ENCODE measurements at places on chromosomes 12 and 14. TPM values are rescaled to one million over a fixed set of nuclear protein-coding genes. Genes with fewer than 3 reads are reported as not detected.

WDHD1 gene
- total RNA-seq: 47.1 TPM

DHH gene
- total RNA-seq: 0.23 TPM

STYK1 gene
- total RNA-seq: 8.6 TPM

SELPLG gene
- 0.73 TPM for total RNA-seq

TOMM20L gene
- not detected for total RNA-seq

KRT82 gene
- total RNA-seq: 0.29 TPM

EXOC3L4 gene
- total RNA-seq: 2.0 TPM

PRR4 gene
- total RNA-seq: 9.3 TPM

SDR9C7 gene
- total RNA-seq: not detected

DNA sequence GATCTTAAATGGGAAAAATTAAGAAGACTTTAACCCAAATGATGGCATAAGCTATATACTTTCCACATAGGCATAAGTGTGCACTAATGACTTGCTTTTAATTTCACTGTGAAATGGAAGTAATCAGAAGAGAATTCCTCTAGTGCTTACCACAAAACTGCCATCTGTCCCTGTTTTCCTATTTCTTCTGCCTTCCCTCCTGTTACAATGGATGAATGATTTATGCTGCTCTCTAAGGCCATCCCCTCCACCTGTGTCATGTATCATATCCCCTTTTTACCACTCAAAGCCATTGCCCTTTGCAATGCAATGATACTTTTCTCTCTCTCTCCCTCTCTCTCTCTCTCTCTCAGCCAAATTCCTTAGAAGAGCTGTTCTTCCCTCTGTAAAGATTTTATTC lies 109.1 kb downstream of the C12orf50 start:
- no peak for DNase-seq

- DNase-seq: peak; percentile 27
These were observed 97.1 kb downstream of the SCAF11 start for GRCh38 chr12:45893240-45893639.

DNA sequence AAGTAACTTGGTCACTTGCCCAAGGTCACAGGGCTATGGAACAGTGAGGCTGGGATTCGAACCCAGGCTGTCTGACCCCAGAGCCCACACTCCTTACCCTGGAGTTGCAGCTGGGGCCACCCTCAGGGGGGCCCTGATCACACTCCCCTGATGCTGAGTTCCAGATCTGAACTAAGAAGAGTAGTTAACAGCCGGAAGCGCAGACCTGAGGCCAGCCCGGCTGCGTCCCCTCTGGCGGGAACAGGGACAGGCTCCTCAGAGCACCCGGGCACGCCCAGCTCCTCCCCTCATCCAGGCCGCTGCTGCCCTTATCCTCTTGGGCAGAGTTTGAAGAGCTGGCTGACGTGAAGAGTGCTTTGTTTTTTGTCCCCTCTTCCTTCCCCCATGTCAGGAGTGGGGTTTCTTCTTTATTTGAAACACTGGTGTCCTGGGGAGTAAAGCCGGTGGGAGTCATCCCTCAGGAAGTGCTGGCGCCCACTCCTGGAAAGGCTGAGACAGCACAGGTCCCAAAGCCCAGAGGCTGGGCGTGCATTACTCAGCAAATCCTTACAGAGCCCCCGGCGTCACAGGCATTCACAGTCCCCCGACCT lies 8.7 kb downstream of the PHB2 start:
- peak; percentile 61 for DNase-seq

GRCh38 chr12:125797421-125798175 lies 732.4 kb downstream of the AACS start:
- DNase-seq: no peak

DNA sequence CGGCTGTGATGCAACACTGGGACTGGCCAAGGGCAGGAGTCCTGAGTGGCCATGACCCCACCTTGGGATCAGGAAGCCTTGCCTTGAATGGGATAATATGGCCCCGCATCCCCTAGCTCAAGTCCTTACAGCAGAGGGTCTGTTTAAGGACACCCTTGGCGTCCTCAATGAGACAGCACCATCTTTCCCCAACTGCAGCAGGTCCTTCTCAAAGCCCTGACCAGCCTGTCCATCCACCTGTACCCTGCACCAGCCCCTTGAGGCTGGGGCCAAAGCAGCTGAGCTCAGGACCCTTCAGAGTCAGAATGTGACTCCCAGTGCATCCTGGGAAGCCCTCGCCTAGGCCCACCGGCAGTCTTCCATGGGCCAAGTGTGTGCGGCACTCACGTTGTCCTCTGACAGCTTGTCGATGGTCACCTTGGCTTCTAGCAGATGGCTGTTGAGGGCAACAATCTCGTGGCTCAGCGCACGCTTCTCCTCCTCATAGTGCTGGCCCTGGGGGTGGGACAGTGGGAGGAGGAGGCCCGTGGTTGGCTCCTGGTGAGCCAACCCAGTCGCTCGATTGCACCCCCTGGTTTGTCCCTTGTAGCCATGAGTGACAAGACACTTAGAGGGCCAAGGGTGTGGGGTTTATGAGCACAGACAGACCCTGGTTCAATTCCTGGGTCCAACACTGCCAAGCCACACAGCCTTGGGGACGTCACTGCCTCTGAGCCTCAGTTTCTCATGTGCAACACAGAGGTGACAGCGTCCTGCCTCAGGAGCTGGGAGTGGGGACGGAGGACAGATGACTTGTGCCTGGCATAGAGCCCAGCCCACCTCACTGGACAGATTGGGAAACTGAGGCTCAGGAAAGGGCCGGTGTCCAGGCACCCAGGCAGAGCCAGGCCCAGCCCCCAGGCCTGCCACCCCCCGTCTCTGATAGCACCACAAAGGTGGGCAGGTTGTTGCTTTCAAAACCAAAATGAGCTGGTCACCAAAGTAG lies 43.5 kb downstream of the BEGAIN start:
- DNase-seq: no peak

DNA sequence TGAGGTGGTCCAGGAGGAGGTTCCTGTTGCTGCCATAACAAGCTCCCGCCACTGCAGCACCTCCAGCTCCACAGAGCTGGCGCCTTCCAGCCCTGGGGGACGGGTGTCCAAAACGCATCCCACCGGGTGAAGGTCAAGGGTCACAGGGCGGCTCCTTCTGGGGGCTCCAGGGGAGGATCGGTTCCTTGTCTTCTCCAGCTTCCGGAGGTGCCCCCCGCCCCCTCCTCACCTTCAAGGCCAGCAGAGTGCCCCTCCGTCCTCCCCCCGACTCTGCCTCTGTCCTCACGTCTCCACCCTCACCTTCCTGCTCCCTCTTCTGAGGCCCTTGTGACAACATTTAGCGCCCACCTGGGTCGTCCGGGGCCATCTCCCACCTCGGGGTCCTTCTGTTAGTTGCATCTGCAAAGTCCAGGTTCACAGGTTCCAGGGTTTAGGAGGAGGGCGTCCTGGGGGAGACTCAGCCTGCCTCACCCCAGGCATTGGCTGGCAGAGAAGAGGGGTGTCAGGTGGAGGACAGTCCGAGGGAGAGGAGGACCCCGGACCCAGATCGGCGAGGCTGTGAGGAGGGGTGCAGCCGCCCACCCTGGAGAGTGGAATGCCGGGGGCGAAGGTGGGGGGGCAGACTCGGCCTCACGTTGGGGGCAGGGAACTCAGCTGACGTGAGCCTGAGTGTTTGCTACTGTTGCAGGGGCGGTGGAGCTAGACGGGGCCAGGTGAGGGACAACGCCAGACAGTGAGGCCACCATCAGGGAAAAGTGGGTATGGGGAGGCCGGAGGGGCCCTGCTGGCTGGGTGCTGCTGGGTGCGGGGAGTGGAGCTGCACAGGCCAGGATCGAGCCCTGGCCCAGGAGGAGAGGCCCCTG lies 205.5 kb upstream of the C14orf180 start:
- no peak for DNase-seq

DNA sequence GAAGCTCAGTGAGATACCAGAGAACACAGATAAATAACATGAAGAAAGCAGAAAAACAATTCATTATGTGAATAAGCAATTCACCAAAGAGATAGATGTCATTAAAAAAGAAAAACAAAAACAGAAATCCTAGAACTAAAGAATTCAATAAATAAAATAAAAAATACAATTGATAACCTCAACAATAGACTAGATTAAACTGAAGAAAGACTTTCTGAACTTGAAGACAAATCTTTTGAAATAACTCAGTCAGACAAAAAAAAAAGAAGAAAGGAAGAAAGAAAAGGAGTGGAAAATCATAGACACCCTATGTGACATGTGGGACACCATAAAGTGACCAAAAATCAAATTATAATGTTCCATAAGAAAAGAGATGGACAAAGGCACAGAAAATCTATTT lies 14.0 kb upstream of the SLC38A1 start:
- DNase-seq: no peak

GRCh38 chr14:86168371-86168770 lies 638.4 kb downstream of the FLRT2 start:
- no peak for DNase-seq

GRCh38 chr14:61749867-61750266 lies 12.4 kb upstream of the SNAPC1 start:
- peak; percentile 76 for DNase-seq

GRCh38 chr12:106348411-106348810 lies 9.1 kb upstream of the POLR3B start:
- no peak for DNase-seq

DNA sequence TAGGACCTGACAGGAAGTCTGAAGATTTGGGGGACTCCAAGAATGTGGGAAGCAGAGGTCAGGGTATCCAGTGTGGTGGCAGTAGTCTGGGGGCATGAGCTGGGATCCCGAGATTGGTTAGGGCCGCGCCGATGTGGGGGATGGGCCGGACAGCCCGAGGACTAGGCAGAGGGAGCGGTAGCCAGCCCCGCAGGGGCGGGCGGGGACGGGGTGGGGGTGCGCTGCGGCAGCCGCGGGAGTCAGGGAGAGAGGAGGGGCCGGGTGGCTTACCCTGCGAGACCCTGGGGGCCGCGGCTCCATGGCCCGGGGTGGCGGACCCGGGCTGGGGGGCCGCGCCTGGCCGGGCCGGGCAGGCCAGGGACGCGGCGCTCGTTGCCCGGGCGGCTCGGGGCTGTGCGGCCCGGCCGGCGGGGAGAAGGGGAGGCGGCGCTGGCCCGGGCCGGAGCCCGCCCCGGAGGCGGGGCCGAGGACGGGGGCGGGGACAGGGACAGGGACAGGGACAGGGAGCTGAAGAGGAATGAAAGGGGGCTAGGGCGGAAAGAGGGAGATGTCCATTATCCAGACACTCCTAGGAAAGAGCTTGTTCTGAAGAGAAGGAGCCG lies 5.6 kb downstream of the ZNF385A start:
- peak; percentile 71 for DNase-seq

GRCh38 chr12:43835264-43835655 lies 621 bp upstream of the TMEM117 start:
- no peak for DNase-seq

GRCh38 chr12:76915361-76916169 lies 36.7 kb upstream of the CSRP2 start:
- peak; percentile 38 for DNase-seq

DNA sequence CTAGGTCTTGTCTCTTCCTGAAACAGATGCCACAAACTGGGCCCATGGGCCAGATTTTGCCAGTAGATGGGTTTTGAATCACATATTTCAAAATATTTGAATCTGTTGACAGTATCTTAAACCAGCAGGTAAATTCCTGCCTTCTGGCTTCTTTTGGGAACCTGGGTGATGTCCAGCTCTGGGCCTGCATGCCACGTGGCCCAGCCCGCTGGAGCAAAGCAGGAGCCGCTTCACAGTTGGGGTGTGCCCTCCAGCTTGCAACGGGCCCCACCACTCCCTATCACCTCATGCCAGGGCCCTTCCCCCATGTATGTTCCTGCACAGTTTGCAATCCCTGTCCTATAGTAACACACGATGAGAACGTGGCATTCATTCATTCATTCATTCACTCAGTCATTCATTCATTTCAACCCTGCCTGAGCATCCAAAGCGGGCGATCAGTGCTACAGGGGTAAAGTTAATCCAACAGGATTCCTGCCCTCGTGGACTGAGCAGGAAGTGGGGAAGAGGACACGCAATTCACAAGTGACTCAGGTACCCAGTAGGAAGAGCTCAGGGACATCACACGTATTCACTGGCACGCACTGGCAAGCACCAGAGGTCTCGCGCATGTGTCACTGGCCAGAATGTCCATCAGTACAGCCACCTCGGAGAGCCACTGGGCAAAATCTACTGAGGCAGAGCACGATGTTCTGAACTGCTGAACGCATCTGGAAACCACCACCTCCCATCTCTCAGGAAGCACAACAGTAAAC lies 27.8 kb downstream of the SCARB1 start:
- peak; percentile 58 for DNase-seq

GRCh38 chr12:46907791-46908190 lies 82.0 kb upstream of the SLC38A4 start:
- DNase-seq: no peak

DNA sequence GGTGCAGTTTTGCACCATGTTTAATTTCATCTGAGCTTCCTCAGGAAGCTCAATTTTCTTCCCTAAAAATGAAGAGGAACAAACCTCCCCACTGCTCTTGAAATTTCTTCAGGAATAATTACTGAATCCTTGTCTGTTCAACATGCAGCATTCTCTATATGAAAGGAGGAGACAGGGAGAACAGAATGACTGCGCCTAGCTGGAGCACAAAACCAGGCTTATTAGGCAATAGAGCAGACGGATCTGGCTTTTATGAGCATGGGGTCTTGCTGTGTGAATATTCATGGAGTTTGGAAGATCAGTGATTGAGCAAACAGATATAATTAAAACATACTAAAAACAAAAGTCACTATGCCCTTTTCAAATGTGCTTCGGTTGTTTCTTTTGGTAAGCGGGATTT lies 148.1 kb downstream of the SUDS3 start:
- DNase-seq: no peak

- no peak for DNase-seq
These were observed 122.9 kb downstream of the TMTC1 start for GRCh38 chr12:29660847-29661246.

- peak; percentile 89 for DNase-seq
These were observed 98.8 kb downstream of the DUSP6 start for GRCh38 chr12:89253488-89253887.

- DNase-seq: no peak
These were observed 5.8 kb downstream of the AP5M1 start for GRCh38 chr14:57274551-57274950.

GRCh38 chr14:104130974-104131651 lies 7.3 kb upstream of the KIF26A start:
- DNase-seq: peak; percentile 79

GRCh38 chr14:105207460-105207901 lies 26.4 kb upstream of the NUDT14 start:
- DNase-seq: no peak

DNA sequence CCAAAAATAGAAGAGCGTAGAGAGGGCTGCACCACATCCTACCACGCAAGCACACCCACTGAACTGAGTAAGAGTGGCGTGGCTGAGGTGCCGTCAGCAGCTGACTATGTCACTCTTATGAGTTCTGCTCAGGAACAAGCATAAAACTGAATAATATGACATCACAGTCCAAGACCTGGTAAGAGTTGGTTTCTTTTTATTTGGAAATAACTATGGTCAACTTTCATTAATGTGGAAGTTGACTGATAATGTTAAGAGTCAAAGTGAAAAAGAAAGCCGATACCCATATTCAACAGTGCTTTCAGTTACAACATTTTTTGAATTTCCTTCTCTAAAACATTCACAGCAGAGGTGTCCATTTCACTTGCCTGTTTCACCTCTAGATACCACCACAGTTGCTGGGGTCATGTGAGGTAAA lies 44.6 kb downstream of the GNS start:
- no peak for DNase-seq

GRCh38 chr12:57726151-57726883 lies 12.2 kb downstream of the AGAP2 start:
- DNase-seq: peak; percentile 88
